Stimulated activated CD4-positive, alpha-beta T cell treated with anti-CD3 and anti-CD28 coated beads, TNF-alpha, amount 100 ng/mL, for 1 hour (primary cell): ENCODE measurements at places on chromosomes 13 and 19.

DNA sequence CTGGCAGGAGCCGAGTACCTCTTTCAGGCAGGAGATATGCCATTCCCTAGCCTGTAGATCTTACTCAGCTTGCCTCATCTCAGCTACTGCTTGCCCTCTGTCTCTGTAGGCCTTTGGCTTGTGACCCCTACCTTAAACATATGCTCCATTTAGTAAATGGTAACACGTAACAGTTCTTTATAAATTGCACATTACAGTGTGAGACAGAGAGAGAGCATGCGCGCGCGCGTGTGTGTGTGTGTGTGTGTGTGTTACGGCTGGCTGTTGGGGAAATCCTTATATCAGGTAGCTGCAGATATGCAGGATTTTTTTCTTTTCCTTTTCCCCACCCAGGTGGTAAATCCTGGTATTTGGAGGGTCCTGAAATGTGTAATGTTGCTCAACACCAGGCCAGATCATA is 4.2 kb downstream of the SPINT2 start:
- DNase-seq: no peak

DNA sequence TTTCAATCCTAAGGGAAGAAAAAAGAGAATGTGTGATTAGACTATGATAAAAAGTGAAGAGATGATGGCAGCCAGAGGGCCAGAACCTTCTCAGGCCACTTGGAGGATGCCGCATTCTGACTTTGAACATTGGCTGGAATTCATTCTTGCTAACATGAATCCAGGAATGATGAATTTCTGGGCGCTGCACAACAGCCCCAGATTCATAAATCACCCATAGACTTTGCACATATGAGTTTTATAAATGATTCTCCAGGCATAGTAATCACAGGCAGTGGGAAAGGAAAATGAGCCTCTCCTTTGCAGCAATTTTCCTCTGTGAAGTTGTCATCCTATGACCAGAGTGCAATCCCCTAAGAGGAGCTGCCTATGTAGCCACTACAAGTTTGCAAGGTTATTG is 555.4 kb downstream of the KCTD12 start:
- DNase-seq: no peak

- DNase-seq: no peak
Measured at GRCh38 chr13:99870541-99870940, 101.0 kb downstream of the ZIC5 start.

- DNase-seq: no peak
Measured at GRCh38 chr13:112710855-112711527, 21.2 kb downstream of the ATP11A start.

DNA sequence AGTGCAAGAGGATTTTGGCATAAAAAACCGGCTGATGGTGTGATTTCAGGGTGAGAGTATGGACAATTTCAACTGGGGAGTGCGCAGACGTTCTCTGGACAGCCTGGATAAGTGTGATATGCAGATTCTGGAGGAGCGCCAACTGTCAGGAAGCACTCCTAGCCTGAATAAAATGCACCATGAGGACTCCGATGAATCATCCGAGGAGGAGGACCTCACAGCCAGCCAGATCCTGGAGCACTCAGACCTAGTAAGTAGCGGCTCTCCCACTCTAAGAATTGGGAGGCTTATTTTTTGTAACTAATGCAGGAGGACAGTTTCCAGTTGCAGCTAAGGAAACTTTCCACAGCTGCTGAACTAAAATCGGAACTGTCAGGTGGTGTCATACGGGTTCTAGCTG is 53.6 kb downstream of the ZAR1L start:
- no peak for DNase-seq

DNA sequence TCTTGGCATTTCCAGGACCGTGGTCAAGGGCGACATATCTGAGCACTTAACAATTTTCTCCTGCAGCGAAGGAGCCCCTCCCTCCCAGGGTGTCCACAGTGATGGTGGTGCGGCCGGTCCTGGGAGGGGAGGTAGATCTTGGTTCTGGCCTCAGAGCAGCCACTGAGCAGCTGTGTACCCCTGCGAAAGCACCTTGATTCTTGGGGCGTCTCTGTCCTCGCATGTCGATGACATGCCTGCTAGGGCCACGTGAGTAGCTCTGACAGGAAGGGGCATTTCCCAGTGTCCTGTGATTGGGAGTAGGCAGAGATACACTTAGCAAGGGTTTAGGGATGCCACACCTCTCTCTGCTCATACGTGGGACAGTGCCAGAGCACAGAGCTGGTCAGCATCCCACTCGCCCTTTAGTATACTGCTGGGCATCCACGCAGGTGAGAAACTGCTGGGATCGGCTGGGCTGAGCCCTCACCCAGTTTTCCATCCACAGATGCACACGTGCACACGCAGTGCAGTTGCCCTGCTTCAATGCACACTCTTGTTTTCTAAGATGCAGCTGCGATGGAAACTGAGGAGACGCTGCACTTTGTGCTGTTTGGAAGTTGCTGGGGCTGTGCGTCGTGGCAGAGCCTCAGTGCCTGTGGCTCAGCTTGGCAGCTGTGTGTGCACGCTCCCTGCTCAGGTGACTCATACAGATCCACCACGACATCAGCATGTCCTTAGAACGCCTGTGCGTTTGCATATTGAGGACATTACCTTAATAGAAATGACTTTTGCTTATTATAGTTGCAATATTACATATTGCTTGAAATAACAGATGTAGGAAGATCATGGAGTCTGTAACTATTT is 66.8 kb downstream of the TEX29 start:
- no peak for DNase-seq

- no peak for DNase-seq
Measured at GRCh38 chr19:33712268-33712667, 84.4 kb upstream of the KCTD15 start.

- DNase-seq: no peak
Measured at GRCh38 chr13:21458451-21458812, 671 bp downstream of the ZDHHC20 start.

GRCh38 chr19:9847087-9847671 is 12.1 kb downstream of the PIN1 start:
- DNase-seq: no peak

DNA sequence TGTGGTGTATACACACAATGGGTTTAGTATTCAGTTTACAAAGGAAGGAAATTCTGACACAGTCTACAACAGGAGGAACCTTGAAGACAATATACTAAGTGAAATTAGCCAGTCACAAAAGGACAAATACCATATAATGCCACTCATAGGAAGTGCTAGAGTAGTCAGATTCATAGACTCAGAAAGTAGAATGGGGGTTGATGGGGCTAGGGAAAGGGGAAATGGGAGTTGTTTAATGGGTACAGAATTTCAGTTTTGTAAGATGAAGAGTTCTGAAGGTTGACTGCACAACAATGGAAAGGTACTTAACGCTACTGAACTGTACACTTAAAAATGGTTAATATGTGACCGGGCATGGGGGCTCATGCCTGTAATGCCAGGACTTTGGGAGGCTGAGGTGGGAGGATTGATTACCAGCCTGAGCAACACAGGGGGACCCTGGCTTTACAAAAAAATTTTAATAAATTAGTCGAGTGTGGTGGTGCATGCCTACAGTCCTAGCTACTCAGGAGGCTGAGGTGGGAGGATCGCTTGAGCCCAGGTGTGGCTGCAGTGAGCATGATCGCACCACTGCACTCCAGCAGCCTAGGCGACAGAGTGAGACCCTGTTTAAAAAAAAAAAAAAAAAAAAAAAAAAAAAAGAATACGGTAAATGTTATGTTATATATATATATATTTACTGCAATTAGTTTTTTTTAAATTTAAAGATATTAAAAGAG is 45.0 kb downstream of the SLC15A1 start:
- DNase-seq: no peak

DNA sequence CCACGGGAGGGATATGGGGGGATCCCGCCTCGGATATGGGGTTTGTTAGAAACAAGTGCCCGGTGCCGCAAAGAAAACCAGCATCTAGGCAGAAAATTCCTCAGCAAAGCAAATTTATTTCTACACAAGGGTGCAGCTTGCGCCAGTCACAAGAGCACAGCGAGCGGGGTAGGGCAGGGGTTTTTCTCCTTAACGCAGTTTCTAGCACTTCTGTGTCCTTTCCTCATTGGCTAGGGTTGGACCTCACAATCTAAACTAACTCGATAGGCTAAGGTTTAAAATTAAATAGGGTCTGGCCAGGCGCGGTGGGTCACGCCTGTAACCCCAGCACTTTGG is 595 bp downstream of the ZNF440 start:
- DNase-seq: no peak

- no peak for DNase-seq
Measured at GRCh38 chr13:107407074-107407473, 808.3 kb downstream of the LIG4 start.

GRCh38 chr13:36606060-36606459 is 67.8 kb upstream of the SERTM1 start:
- no peak for DNase-seq

- no peak for DNase-seq
Measured at GRCh38 chr13:40460116-40460515, 206.3 kb downstream of the FOXO1 start.

- DNase-seq: no peak
Measured at GRCh38 chr13:91017669-91018053, 329.8 kb upstream of the MIR17HG start.

DNA sequence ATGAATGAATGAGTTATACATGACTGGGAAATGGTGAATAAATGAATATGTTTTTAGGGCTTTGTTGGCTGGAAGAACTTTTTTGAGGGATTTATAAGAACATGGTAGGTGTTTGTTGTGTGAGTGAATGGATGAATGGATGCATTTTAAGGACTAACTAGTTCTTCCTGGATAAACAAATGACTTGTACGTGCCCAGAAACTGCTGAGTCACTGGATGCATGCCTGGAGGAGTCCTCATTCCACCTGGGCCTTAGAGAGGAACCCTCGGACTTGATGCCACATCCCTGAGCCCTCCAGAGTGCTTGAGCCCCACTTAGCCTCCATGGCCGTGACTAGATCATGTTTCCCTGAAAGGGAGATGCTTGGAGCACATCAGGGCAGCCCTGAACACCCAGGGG is 153.4 kb downstream of the DPF1 start:
- DNase-seq: no peak

DNA sequence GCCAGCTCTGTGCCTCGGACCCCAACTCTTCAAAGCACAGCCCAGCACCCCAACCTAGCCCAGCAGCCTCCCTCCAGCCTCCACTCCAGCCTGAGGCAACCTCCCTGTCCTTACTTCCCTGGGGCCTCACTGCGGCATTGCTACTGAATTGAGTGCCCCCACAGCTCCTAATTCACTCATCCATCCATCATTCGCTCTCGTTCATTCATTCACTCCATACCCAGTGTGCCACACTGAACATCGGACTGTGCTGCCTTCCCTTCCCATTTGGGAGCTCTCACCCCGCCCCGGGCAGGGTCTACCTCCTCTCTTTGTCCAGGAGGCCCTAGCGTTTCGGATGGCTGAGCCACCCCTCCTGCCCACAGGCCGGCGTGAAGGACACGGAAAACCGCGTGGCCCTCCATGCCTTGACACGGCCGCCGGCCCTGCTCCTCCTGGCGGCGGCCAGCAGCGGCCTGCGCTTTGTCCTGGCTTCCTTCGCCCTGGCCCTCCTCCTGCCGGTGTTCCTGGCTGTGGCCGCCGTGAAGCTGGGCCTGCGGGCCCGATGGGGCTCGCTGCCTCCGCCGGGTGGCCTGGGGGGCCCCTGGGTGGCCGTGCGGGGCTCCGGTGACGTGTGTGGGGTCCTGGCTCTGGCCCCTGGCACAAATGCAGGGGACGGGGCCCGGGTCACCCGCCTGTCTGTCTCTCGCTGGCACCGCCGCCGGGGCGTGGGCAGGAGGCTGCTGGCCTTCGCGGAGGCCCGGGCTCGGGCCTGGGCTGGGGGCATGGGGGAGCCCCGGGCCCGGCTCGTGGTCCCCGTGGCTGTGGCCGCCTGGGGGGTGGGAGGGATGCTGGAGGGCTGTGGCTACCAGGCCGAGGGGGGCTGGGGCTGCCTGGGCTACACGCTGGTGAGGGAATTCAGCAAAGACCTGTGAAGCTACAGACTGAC is 1.3 kb downstream of the NAT14 start:
- no peak for DNase-seq

DNA sequence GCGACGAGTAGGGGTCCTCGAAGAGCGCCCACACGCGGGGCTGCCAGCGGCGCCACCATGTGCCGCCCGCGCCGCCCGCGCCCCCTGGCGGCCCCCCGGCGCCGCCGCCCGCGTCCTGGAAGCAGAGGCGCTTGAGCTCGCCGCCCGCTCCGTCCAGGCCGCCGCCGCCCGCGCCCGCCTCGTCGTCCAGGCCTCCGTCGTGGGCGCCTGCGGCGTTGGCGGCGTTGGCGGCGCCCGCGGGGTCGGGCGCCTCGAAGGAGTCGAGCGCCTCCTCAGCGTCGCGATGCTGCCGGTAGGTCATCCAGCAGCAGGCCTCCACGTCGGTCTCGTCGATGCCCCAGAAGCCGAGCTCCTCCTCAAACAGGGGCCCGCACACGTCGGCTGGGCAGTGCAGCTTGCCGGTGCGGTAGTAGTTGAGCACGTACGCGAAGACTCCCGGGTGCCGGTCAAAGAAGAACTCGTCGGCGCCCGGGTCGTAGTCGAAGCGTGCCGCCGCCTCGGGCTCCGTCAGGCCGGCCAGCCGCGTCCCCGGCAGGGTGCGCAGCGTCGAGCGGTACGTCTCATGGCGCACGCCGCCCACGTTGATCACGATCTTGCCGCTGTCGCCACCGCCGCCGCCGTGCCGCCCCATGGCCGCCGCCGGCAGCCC is 829 bp downstream of the KCNC3 start:
- peak; percentile 41 for DNase-seq

- no peak for DNase-seq
Measured at GRCh38 chr13:101986316-101986715, 415.5 kb downstream of the FGF14 start.

GRCh38 chr19:40383668-40384248 is 6.2 kb downstream of the HIPK4 start:
- DNase-seq: no peak

DNA sequence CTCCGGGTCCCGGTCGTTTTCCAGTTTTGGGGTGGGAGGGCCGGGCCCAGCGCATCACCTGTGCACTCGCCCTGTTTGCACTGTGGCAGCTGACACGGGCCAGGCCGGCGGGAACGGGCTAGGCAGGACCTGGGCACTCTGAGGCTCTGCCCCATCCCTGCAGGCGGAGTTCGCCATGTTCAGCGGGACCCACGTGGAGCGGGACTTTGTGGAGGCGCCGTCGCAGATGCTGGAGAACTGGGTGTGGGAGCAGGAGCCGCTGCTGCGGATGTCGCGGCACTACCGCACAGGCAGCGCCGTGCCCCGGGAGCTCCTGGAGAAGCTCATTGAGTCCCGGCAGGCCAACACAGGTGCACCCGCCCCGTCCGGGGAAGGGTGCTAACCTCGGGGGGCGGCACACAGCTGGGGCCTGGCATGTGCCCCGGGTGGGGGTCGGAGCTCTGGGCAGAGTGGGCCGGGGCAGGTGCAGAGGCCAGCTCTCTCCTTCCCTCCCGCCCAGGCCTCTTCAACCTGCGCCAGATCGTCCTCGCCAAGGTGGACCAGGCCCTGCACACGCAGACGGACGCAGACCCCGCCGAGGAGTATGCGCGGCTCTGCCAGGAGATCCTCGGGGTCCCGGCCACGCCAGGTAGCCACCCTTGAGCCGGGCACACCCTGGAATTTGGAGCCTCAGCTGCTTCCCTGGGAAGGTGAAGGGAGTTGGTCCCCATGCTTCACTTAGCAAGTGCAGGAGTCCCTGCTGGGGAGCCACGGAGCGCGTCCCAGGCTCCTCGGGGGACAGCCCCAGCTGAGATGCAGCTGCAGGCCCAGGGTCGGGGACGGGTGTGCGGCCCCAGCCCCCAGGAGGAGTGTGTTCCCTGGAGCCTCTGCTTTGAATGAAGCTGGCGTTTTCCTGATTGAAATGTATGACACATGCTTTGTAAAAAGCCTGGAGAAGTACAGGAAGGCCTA is 9.3 kb upstream of the ZNF554 start:
- DNase-seq: no peak
